ENCODE measurements at places on chromosomes 2 and 18.

DNA sequence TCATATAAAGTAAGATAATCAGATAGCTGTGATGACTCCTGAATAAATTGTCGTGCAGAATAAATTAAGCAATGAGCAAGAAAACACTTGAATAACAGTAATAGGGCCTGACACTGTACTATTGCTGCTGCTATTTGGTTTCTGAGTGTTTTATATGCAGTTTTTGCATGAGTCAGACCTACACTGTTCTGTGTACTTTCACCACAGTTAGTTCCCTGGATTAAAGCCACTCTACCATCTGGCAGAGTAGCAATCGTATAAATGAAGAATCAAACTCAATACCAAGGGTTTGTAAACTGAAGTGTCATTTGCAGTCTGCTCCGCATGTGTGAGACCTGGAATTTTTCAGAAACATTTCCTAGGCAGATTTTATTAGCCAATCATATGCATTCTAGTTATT lies 398.6 kb upstream of the CDH7 start:
- DNase-seq = no peak

GRCh38 chr2:160471950-160472349 lies 21.7 kb downstream of the RBMS1 start:
- DNase-seq = no peak

GRCh38 chr2:37854676-37855282 lies 70.3 kb upstream of the RMDN2 start:
- DNase-seq = no peak

DNA sequence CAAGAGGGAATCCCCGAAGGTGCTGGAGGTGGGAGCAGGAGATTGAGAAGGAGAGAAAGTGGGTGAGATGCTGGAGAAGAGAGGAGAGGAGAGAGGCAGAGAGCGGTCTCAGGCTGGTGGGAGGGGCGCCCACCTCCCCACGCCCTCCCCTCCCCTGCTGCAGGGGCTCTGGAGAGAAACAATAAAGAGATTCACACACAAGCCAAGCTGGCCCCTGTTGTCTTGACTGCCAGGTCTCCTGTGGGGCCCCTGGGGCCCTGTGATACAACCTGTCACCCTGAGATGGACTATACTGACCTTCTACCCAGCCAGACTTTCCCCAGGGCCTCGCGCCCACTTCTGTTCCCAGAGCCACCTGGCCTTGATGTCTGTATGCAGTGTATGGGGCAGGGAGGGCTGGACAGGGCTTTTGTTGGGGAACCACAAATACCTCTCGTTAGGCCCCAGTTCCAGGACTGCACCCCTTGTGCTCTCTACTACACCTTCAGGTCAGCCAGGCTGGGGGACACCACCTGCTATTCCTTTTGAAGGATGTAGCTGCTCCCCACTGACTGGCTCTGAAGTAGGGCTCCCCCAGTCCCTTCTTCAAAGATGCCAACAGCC lies 8.0 kb upstream of the SPEG start:
- DNase-seq = no peak

GRCh38 chr2:96737251-96737650 lies 2.6 kb downstream of the LMAN2L start:
- no peak for DNase-seq

- DNase-seq = no peak
Observed at GRCh38 chr18:74622072-74622471, 24.4 kb downstream of the ZNF407 start.

DNA sequence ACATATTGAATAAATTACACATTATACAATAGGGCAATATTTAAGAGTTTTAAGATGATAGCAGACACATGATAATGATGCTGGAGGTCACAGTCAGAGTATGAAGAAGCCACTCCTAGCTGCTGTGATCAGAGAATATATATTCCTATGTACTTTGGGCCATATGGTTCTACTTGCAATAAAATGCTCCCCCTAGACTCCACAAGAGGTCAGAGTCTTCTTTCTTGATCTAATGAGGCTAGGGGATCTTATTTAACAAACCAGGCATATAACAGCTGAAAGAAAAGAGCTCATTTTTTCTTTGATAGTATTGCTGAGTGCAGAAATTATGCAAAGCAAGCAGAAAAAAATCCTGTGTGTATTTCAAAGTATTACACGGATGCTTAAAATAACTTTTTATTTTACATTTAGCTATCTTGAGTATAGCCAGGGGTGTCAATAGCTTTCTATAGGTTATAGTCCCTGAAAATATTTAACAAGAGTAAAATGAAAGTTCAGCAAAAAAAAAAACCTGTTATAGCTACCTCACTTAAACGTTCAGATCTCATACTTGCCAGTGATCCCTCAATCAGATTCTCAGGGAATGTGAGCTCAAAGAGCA lies 748.7 kb upstream of the CHAC2 start:
- no peak for DNase-seq

DNA sequence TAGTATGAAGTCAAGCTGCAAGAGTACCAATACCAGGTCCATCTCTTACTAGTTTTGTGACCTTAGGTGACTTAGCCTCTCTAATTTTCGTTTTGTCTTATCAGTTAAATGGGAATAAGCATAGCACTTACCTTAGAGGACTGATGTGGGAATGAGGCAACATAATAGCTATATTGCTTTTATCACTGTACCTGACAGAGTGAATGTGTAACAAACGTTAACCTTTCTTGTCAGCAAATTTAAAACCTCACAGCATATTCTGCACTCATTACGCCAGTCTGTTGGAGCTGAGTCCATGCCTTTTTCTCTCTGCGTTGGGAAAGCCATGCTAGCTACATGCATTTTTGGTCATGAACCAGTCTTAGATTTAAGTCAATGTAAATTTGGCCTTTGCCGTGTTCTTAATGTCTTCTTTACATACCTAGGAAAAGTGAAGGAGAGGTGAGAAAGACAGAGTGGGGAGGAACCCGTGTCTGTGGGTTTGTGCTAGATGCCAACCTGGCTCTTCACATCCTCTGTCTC lies at the start of gene IL36B:
TSS of gene IL36B (minus strand) at position 472 of the 522 bp plus-strand sequence.
- no peak for DNase-seq

DNA sequence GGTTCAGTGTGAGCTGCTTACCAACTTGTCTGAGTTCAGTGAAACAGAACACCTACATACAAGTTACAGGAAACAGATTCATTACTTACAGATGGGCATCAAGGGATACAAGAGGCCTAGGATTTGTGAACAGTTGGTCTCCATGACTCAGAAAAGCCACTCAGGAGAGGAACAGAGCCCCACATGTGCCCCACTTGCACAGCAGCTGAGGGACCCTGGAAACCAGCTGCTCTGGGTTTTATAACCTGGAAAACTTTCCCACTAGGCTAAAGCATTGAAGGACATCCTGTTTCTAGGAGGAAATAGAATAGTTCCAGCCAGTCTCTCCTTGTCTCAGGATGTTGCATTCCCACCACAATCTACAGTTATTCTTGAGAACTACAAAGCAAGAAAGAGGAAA lies 530.0 kb downstream of the ZNF804A start:
- DNase-seq = no peak

GRCh38 chr18:62199629-62200028 lies 12.6 kb downstream of the RELCH start:
- DNase-seq = no peak

DNA sequence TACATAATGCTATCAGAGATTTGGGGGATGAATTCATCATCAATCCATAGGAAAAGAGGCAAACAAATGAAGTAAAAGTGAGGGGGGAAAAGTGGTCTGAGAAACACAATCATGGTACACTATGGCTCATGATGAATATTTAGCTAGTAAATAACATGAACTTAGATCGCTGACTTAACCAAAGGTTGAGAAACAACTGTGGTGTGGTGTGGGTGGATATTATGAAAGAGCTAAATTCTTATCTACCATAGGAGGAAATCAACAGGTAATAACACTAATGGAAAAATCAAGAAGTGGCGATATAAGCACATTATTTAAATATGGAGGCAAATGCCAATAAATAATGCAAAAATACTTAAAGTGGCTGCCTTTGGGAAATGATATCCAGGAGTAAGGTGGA lies 12.2 kb upstream of the TPRKB start:
- no peak for DNase-seq

DNA sequence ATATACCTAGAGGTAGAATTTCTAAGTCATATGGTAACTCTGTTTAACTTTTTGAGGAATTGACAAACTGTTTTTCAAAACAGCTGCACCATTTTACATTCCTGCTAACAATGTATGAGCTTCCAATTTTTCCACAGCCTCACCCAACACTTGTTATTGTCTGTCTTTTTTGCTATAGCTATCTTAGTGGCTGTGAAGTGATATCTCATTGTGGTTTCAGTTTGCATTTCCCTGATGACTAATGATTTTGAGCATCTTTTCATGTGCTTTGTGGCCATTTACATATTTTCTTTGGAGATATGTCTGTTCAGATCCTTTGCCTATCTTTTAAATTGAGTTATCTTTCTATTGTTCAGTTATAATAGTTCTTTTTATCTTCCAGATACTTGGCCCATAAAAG lies 273.8 kb downstream of the AGPS start:
- DNase-seq = no peak

GRCh38 chr2:101011152-101011551 lies 9.1 kb downstream of the RPL31 start:
- DNase-seq = no peak

DNA sequence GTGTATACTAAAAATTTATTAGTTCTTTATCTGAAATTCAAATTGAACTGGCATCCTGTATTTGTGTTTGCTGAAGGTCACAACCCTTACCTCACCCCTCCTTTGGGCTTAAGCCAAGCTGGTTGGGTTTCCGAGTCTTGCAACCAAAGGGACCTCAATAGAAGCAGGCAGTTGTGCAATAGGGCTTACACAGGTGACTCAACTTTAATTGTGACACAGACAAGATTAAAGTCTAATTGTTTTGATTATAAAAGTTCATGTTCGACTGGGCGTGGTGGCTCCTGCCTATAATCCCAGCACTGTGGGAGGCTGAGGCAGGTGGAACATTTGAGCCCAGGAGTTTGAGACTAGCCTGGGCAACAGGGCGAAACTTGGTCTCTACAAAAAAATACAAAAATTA lies 71.5 kb downstream of the RAB31 start:
- no peak for DNase-seq

- DNase-seq = no peak
Observed at GRCh38 chr2:72098935-72099334, 48.7 kb downstream of the CYP26B1 start.

DNA sequence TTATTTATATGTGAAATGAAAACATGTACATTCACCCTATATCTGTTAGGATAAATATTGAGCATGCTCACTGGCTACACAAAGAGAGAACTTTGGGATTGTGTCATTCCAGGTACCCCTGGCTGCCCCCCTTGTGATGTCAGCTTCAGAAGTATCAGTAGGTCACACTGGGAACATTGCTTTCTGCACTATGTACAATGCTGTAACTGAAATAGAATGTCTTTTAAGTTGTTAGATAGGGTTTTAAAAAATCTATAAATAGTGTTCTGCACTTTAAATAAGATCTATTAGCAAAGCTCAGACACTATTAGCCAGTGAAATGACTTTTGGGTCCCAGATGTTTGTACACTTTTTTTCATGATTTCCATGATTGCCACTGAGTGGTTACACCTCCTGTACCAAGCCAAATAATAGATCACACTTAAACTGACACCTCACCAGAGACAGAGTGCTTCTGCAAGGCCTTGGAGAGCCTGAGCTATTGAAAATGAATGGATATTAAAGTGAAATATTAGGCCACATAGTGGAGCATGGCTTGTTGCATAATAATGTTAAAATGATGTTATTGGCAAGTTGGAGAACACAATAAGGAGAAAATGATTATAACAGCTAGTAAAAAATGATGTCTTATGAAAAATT lies 297.0 kb upstream of the NXPH2 start:
- no peak for DNase-seq

- DNase-seq = no peak
Observed at GRCh38 chr2:138086576-138086975, 122.3 kb downstream of the HNMT start.

- DNase-seq = no peak
Observed at GRCh38 chr2:156435396-156435717, 822 bp upstream of the GPD2 start.

GRCh38 chr2:147660680-147661079 lies 184.1 kb upstream of the ACVR2A start:
- DNase-seq = no peak

GRCh38 chr2:36562973-36563532 lies 34.9 kb downstream of the FEZ2 start:
- no peak for DNase-seq

GRCh38 chr2:60356346-60356745 lies 197.1 kb downstream of the BCL11A start:
- no peak for DNase-seq

DNA sequence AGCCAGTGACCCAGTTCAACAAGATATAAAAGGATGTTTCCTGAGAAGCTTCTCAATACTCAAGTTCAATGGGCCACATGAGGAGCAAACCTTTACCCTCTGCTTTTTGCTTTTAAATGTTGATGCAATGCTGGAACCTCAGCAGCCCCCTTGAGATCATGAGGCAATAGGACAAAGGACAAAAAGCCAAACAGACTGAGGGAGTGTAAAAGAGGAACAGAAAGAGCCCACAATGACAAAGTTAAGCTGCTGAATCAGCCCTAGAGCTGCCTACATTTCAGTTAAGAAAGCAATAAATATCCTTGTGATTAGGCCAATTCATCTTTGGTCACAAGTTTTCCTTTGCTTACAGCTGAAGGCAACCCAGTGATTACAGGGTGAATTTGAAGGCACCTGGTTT lies 76.9 kb downstream of the MRO start:
- DNase-seq = no peak

GRCh38 chr2:143933946-143934569 lies 585.9 kb downstream of the ZEB2 start:
- no peak for DNase-seq

DNA sequence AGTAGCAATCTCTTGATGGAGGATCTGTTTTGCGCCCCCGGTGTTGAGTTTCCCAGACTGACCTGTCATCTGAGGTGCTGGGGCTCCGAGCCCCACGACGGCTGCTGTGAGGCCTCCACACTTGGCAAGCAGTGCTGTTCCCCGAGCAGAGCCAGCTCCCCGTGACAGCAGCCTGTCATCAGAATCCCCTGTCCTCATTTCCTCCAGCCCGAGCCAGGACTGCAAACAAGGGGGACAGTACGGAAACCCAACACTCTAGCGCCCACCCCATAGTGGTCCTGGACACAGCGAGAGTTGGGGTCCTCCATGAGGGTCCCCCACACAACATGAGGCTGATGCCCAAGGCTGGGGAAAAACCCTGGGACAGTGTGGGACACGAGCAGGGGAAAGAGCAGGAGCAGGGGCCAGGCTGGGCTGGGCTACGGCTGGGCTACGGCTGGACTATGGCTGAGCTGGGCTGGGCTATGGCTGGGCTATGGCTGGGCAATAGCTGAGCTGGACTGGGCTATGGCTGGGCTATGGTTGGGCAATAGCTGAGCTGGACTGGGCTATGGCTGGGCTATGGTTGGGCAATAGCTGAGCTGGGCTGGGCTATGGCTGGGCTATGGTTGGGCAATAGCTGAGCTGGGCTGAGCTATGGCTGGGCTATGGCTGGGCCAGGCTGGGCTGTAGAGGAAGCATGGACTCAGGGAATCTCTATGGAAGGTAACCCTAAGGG lies 1.5 kb upstream of the KLHL30 start:
- no peak for DNase-seq

- no peak for DNase-seq
Observed at GRCh38 chr2:142545036-142545435, 332.4 kb upstream of the KYNU start.

GRCh38 chr18:35755369-35755768 lies 173.8 kb downstream of the GALNT1 start:
- DNase-seq = no peak

Measured in NCI-H1417 treated with DMSO at 0.1 percent for 48 hours (cell line).